HAP-1 (cell line): ENCODE measurements at places on chromosomes 1 and 21.
A peak's percentile ranks its signal among the peaks of the same experiment; 100 is the strongest.

- DNase-seq, result no peak
These were observed 18.6 kb upstream of the BMP8A start for GRCh38 chr1:39472826-39473225.

GRCh38 chr21:43304621-43305335 is 122.2 kb downstream of the SIK1 start:
- DNase-seq, result no peak

DNA sequence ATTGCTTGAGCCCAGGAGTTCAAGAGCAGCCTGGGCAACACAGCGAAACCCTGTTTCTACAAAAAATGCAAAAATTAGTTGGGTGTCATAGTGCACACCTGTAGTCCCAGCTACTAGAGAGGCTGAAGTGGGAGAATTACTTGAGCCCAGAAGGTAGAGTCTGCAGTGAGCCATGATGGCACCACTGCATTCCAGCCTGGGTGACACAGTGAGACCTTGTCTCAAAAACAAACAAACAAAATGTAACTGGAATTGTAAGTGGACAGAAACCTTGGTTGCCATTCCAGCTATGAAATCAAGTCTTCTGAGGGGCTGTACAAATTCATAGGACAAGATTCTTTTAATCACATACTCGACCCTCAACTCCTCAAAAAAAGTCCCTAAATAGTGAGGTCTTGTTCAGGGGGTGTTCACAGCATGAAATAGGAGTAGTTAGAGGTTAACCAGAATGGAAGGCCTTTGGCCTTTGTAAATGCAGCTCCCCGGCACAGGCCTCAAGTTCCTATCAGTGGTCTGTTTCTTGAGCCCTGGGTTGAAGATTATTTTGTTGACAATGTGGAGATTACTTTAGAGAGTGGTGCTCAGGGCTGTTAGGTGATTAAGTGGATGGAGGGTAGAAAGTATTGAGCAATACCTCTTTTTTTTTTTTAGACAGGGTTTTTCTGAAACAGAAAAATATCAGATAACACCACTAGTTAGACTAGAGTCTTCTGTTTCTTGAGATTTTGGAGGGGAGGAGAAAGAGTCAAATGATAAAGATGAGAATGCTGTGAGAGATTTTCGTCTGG is 138.7 kb upstream of the ZNF648 start:
- DNase-seq, result no peak

- no peak for DNase-seq
These were observed 272.9 kb downstream of the KAZN start for GRCh38 chr1:14871218-14871970.

- DNase-seq, result no peak
These were observed 61.0 kb downstream of the TOR3A start for GRCh38 chr1:179142889-179143299.

- no peak for DNase-seq
These were observed 44.4 kb downstream of the TRMT1L start for GRCh38 chr1:185112356-185112755.

GRCh38 chr1:62013264-62013663 is 181.4 kb upstream of the L1TD1 start:
- DNase-seq, result no peak

- peak; percentile 83 for DNase-seq
These were observed 7.4 kb downstream of the KYAT3 start for GRCh38 chr1:88985032-88985431.

DNA sequence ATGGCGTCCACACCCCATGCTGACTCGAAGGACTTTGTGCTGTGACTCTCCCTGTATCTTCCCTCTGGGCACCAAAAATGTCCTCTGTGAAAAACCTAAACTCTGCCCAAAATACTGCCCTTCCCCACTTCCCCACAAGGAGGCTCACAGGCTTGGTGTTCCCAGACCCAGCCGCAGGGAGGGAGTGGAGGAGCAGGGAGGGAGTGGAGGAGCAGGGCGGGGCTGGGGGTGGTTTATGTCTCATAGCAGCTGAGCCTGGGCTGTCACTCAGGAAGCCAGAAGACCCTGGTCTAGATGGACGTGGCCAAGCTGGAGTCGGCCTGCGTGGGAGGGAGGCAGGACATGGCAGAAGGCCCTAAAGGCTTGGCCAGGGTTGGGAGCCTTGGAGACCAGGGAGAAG is 461.7 kb downstream of the PTPRU start:
- DNase-seq, result peak; percentile 81

GRCh38 chr1:191585095-191585494 is 573.2 kb upstream of the RGS18 start:
- DNase-seq, result no peak

GRCh38 chr1:89286549-89287180 is 14.0 kb upstream of the GBP5 start:
- DNase-seq, result no peak
